ENCODE measurements at places on chromosomes 16 and 17. TPM values are rescaled to one million over a fixed set of nuclear protein-coding genes. Genes with fewer than 3 reads are reported as not detected.

RRAD gene
- total RNA-seq = 40.2 TPM

PRSS27 gene
- 0.29 TPM for total RNA-seq

OTOA gene
- total RNA-seq = not detected

PLXDC1 gene
- total RNA-seq = not detected

SULT1A1 gene
- 8.6 TPM for total RNA-seq

PABPN1L gene
- not detected for total RNA-seq
